ENCODE measurements at places on chromosomes 1 and 21.

DNA sequence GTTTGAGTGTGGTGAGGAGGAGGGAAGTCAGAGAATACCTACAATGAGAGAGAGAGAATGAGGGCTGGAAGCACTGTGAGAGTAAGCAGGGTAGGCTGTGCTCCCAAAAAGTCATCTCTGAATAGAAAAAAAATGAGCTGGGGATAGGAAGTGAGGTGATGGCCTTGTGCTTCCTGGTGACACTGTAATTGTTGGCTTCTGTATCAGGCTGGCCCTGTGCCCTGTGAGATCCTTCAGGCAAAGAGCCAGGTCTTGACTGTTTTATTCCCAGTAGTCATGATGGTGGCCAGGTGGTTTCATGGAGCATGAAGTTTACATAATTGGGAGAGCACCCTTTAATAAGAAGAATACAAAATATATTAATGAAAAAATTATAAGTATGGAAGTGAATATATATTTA lies 20.4 kb upstream of the SPATA6 start:
- peaks cover 36% of the 10 kb centered on the region for H3K27me3 ChIP-seq
- no peak overlapping the region for H3K27ac ChIP-seq
- no peak for DNase-seq

DNA sequence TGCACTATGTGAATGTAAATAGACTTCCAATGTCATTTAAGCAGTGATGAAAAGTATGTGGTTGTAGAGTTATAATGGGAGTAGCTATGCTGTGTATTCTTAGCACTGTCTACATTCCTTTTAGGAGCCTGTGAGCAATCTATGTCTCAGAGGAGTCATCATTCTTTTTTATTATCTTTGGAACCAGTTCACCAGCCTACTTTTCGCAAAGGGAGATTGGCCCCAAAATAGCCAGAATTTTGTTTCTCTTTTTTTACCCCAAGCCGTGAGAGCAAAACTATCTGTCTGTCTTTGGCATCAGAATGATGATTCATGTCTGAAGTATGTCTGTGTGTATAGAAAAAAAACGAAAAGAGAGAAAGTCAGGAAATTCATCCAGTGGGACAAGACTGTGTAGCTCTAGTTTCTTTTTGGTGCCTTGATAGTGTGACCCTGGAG lies 44.2 kb downstream of the OSBPL9 start:
- no peak overlapping the region for H3K4me3 ChIP-seq
- H3K27me3 ChIP-seq = no peaks in the 10 kb centered on the region
- peaks cover 8% of the 10 kb centered on the region for H3K36me3 ChIP-seq
- peaks cover 10% of the 10 kb centered on the region for H3K4me1 ChIP-seq
- DNase-seq = no peak

GRCh38 chr1:230633469-230633868 lies 8.8 kb upstream of the COG2 start:
- no peak overlapping the region for H3K27ac ChIP-seq
- H3K4me3 ChIP-seq = no peak overlapping the region
- DNase-seq = no peak

DNA sequence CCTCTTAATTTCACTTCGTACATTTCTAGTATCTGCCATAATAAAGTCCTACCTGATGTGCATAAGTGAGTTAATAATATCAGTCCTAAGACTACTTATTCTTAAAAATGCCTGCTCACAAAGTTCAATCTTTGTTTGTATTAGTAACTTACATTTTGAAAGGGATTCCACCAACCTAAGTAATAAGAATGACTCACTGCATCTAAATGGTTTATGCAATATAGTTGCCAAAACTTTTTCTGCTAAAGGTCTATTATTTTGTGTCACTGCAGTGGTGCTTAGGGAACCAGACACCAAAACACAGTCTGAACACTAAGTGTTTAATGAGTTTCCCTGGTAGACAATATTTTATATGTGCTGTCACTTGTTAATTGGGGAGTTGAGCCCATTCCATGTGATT lies 1.8 kb downstream of the ZNF669 start:
- no peak for DNase-seq
- peaks cover 9% of the 10 kb centered on the region for H3K4me1 ChIP-seq
- H3K4me3 ChIP-seq = no peak overlapping the region
- peak overlapping the region; percentile 12 for H3K27ac ChIP-seq

DNA sequence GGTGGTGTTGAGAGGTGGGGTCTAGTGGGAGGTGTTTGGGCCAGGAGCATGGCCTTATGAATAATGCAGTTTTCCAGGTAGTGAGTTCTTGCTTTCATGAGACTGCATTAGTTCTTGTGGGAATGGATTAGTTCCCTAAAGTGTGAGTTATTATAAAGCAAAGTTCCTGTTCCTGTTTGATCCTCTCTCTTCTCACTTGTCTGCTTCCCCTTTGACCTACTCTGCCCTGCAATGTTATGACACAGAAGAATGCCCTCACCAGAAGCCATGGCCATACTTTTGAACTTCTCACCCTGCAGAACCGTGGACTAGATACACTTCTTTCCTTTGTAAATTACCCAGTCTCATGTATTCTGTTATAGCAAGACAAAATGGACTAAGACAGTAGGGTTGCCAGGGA lies 53.6 kb downstream of the MAP3K7CL start:
- no peak overlapping the region for H3K27ac ChIP-seq
- no peak overlapping the region for H3K4me3 ChIP-seq

Data from T-helper 17 cell (primary cell).